Activated B cell treated with CpG ODN at 0.5 μM for 24 hours (primary cell): ENCODE measurements at places on chromosomes 1 and 21. TPM values are rescaled to one million over a fixed set of nuclear protein-coding genes. Genes with fewer than 3 reads are reported as not detected.
A peak's percentile ranks its signal among the peaks of the same experiment; 100 is the strongest.

DNA sequence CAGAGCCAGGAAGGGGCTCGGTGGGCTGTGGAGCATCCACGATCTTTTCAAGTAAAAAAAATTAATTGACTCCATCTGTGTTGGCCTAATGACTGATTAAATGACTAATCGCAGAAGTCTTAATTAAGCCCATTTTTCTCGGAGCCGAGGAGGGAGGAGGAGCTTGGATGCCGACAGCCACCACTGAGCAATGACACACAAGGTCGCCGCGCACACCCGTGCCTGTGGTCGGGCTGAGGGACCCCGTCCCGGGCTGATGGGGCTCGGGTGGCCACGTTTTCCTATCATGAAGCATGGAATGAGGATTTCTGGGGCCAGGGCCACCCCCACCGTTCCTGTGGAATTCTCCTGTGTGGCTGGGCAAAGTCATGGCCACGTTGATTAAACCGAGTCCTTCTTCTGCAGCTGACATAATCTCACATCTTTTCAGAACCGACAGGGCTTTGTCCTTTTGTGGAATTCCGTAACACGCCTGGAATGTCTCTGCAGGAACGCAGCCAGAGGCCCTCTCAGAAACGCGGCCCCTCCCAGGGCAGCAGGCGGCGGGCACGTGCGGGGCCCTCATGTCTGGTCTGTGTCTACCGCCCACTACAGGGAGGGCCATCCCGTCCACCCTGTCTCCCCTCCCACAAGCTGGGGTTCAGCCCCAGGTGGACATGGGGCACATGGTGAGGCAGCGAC lies 60.7 kb downstream of the MORN1 start:
- H3K4me3 ChIP-seq: no peak overlapping the region
- H3K27me3 ChIP-seq: no peaks in the 10 kb centered on the region
- no peak for DNase-seq
- no peaks in the 10 kb centered on the region for H3K4me1 ChIP-seq
- no peaks in the 10 kb centered on the region for H3K36me3 ChIP-seq
- H3K27ac ChIP-seq: no peak overlapping the region

- DNase-seq: no peak
- H3K4me1 ChIP-seq: peaks cover 7% of the 10 kb centered on the region
- H3K27me3 ChIP-seq: no peaks in the 10 kb centered on the region
Observed at GRCh38 chr1:101420406-101420805, 183.6 kb downstream of the S1PR1 start.

DNA sequence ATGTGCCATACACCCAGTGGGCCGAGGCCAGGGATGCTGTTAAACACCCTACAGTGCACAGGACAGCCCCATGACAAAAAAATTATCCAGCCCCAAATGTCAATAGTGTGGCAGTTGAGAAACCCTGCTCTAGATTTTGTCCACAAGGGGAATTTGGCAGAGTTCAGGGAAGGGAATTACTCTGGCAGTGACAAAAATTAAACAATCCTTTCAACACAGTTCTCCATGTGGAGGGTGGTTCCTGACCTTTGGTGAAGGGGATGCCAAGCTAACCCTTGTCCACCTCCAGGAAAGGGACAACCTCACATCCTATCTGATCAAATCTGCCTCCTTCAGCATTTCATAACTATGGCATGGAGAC lies 28.4 kb upstream of the CD84 start:
- H3K27ac ChIP-seq: peak overlapping the region; percentile 84
- H3K36me3 ChIP-seq: peaks cover 68% of the 10 kb centered on the region
- H3K27me3 ChIP-seq: no peaks in the 10 kb centered on the region
- H3K4me1 ChIP-seq: peaks cover 33% of the 10 kb centered on the region

The SPRR2G gene
- not detected in 2 replicates for total RNA-seq

DNA sequence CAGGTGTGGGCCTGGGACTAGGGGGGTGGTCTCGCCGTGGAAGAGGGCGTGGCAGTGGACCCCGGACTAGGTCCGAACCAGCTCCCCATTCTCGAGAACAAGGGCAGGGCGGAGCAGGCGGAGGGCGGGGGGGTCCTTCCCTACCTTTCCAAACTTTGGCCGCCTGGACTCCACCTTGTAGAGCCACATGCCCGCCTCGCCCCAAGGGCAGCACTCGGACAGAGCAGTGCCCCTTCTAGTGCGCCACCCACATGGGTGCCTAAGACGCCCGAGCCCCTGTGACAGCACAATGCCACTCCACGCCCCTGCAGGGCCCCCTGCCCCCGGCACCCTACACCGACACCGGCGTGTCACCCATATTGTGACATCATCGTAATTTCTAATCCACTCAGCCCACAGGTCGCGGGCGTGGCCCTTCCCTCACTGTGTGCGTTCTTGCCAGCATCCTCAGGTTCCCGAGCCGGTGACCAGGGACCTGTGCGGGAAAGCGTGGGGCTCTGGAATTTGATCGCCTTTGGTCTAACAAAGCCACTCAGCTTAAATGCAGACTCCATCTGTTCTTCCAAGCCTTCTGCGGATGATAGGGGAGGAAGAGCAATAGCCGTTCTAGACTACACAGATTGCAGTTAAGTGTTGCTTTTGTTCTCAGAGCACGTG lies 553 bp upstream of the STMN1 start:
- no peaks in the 10 kb centered on the region for H3K27me3 ChIP-seq
- H3K36me3 ChIP-seq: peaks cover 4% of the 10 kb centered on the region
- H3K27ac ChIP-seq: peak overlapping the region; percentile 53
- peaks cover 15% of the 10 kb centered on the region for H3K4me1 ChIP-seq

GRCh38 chr21:26795866-26796329 lies 49.3 kb downstream of the ADAMTS1 start:
- H3K4me3 ChIP-seq: no peak overlapping the region
- H3K27me3 ChIP-seq: no peaks in the 10 kb centered on the region
- DNase-seq: no peak
- no peaks in the 10 kb centered on the region for H3K36me3 ChIP-seq

The RAD54L gene
- 2.9 and 3.7 TPM in 2 replicates for total RNA-seq

DNA sequence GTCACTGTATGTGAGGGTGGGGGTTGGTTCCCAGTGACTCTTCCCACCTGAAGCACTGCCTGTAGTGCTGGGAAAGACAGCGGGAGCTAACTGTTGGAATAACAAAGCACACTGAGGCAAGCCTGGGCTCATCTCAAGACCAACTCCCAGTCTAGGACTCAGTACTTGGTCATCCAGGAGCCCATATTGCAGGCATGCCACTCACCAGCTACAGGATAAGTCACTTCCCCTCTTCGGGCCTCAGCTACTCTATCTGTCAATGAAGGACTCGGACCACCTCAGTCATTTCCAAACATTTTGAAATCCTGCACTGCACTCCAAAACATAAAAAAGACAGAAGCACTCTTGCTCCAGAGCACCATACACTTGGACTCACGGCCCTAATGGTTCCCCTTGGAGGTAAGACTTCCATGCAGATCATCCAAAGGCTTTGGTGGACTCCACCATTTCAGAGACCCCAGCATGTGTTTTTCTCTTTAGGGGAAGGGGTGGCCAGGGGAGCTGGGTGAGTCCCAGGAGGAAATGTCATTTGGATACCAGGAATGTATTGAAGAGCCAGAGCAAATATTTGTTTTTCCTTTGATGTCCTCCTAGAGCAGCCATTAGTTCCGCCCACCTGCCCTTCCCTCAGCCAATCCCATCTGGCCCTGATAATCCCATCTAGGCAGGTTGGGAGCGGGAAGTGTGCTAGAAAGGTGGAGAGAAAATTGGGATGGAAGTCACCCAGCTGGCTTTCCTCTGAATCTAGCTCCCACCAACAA lies 3.1 kb downstream of the NUAK2 start:
- no peaks in the 10 kb centered on the region for H3K27me3 ChIP-seq
- H3K4me3 ChIP-seq: peak overlapping the region; percentile 97
- peaks cover 45% of the 10 kb centered on the region for H3K36me3 ChIP-seq

DNA sequence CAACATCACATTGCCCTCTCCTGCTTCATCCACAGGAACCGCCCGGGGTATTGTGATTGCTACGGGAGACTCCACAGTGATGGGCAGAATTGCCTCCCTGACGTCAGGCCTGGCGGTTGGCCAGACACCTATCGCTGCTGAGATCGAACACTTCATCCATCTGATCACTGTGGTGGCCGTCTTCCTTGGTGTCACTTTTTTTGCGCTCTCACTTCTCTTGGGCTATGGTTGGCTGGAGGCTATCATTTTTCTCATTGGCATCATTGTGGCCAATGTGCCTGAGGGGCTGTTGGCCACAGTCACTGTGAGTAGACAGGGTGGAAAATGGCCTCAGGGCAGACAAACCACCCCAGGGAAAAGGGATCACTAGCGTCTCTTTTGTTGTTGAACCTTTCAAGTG lies 12.7 kb downstream of the ATP1A4 start:
- peaks cover 4% of the 10 kb centered on the region for H3K4me1 ChIP-seq
- H3K4me3 ChIP-seq: no peak overlapping the region
- no peak overlapping the region for H3K27ac ChIP-seq
- H3K27me3 ChIP-seq: no peaks in the 10 kb centered on the region

GRCh38 chr1:166813508-166814223 lies 25.6 kb upstream of the POGK start:
- no peaks in the 10 kb centered on the region for H3K36me3 ChIP-seq
- no peak overlapping the region for H3K27ac ChIP-seq
- no peak overlapping the region for H3K4me3 ChIP-seq
- DNase-seq: no peak
- H3K27me3 ChIP-seq: peaks cover 26% of the 10 kb centered on the region
- H3K4me1 ChIP-seq: no peaks in the 10 kb centered on the region

DNA sequence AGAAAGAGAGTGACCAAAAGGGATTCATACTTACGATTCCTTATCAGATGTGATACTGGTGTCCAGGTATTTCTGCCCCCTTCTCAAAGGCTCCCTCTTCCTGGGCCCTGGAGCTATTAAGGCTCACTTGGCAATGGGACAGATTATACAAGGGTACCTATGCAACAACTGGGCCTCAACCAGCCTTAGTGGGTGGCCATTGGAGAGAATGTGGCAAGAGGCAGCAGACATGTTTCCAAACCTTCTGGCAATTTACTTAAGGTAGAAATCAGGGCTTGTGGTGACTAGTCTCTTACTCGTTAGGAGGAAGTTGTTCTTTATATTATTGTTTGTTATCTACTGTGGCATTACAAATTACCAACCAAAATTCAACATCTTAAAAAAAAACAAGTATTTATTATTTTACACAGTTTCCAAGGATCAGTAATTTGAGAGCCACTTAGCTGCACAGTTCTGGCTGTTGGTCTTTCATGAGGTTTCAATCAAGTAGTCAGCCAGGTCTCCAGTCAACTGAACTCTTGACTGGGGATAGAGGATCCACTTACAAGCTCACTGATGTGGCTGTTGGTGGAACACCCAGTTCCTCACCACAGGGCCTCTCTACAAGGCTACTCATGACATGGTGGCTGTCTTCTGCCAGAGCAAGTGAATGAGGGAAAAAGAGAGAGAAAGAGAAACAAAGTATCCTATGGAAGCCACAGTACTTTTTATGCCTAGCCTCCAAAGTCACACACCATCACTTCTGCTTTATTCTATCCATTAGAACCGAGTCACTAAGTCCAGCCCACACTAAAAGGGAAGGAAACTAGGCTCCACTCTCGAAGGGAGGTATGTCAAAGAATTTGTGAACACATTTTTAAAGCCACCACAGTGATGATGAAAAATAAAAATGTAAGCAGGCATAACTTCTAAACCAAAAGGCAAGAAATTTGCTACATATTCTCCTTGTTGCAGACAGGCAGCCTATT lies 10.7 kb downstream of the ZNF648 start:
- H3K4me3 ChIP-seq: no peak overlapping the region
- no peaks in the 10 kb centered on the region for H3K36me3 ChIP-seq
- H3K27me3 ChIP-seq: peaks cover 12% of the 10 kb centered on the region
- no peak overlapping the region for H3K27ac ChIP-seq

- no peaks in the 10 kb centered on the region for H3K27me3 ChIP-seq
- no peak for DNase-seq
- no peak overlapping the region for H3K27ac ChIP-seq
- H3K36me3 ChIP-seq: no peaks in the 10 kb centered on the region
- H3K4me3 ChIP-seq: no peak overlapping the region
- no peaks in the 10 kb centered on the region for H3K4me1 ChIP-seq
Observed at GRCh38 chr21:16074950-16075489, 345.2 kb downstream of the USP25 start.

DNA sequence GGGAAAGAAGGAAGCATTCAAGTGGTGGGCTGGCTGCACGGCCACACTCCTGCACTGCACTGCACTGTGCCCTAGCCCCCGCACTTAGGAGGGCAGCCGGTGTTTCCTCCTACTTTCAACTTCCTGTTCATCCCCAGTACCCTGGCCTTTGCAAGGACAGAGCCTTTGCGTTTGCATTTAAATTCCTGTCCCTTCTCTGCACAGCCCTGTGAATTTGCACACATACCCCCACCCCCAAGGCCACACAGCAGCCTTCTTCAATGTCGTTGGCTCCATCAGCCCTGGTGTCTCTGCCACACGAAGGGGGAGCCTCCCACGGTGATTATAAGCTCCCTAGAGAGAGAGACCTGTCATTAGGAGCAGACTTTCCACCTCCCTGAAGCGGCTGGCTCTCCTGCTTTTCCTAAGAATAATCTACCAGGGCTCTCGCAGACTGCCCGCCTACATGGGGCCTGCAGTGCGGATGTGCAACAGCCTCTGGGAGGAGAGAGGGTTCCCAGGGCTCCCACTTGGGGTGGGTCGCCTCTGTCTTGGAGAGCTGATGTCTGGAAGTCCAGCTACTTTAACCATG lies 13.2 kb upstream of the SLC45A3 start:
- H3K27ac ChIP-seq: no peak overlapping the region
- no peaks in the 10 kb centered on the region for H3K36me3 ChIP-seq
- DNase-seq: no peak
- H3K27me3 ChIP-seq: peaks cover 8% of the 10 kb centered on the region

The GIPC2 gene
- not detected in 2 replicates for total RNA-seq

The ADAMTSL4 gene
- total RNA-seq: 0.11 TPM in 1 of 2 replicates, not detected in the other

DNA sequence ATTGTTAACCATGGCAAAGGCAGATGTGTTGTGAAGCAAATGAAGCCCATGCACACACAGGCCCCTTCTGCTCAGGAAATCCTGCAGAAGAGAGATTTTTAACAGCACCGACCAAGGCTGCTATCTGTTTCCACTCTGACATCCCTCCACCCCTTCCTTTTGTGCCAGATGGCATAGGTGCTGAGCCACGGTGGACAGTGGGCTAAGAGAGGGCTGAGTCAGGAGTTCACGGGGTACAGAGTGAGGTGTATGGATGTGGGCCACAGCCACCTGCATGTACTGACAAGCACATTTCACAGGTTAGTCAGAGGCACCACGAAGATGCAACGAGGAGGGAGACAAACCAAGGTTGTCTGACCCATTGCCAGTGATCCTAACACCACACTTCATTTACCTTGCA lies 9.5 kb downstream of the RSPH1 start:
- no peak for DNase-seq
- H3K4me1 ChIP-seq: peaks cover 3% of the 10 kb centered on the region
- H3K4me3 ChIP-seq: no peak overlapping the region
- no peak overlapping the region for H3K27ac ChIP-seq
